ENCODE measurements at places on chromosomes 13 and 19.

DNA sequence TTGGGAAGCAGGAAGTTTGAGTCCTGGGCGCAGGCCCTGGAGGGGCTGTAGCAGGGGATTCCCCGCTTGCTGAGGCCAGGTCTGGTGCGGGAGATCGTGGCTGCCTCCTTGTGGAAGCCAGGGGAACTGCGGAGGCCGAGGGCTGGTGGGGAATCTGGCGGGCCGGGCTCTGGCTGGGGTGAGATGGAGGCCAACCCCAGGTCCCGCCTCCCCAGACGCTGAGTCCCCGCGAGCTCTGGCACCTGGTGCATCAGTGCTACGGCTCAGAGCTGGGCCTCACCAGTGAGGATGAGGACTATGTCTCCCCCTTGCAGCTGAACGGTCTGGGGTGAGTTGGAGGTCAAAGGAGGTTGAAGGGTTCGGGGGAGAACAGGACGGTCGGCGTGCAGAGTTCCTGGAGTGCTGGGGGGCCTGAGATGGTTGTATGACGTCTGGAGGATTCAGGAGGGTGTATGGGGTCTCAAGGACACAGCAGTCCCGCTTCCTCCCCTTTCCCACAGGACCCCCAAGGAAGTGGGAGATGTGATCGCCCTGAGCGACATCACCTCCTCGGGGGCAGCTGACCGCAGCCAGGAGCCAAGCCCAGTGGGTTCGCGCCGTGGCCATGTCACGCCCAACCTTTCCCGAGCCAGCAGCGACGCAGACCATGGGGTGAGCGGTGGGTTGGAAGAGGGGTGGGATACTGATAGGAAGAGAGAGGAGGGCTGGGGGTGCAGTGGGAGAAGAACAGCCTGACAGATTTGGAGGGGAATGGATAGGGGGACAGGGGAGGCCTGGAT, 13.1 kb downstream of the GRAMD1A start:
- no peak for DNase-seq

DNA sequence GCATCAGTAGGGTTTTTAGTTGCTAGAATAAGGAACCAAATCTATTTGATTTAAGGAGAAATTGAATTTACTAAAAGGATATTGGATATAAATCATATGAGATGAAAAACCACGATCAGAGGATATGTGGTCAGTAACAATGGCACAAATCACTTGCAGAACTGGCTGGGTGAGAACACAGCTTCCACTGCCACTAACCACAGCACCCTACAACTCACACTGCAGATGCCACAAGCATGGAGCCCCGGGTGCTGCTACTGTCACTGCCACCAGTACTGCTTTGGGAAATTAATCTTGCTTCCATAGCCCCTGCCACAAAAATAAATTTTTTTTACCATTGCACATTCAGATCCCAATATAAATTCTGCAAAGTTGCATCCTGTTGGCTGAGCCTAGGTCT, 40.6 kb upstream of the KLF12 start:
- no peak for DNase-seq

GRCh38 chr19:3692141-3693024, 7.9 kb downstream of the PIP5K1C start:
- no peak for DNase-seq

- no peak for DNase-seq
Measured at GRCh38 chr13:23671897-23672296, 101.7 kb downstream of the TNFRSF19 start.

GRCh38 chr19:10812902-10813404, 23.1 kb downstream of the TMED1 start:
- no peak for DNase-seq

DNA sequence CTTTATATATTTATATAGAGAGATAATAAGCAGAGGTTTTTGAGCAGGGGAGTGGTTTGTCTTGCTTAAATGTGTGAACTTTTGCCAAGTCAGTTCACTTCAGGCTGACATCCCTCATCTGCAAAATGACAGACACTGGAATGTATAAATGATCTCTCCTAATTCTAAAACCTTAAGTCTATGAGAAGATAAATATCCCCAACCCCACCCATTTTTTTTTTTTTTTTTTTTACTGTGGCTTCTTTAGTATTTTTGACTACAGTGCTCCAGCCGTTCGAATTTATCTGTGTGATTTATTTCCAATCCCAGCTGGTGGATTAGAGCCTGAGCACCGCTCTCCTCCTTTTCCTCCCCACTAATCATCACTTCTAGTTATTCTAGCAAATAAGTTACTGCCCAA, 234.8 kb downstream of the DACH1 start:
- DNase-seq: no peak

DNA sequence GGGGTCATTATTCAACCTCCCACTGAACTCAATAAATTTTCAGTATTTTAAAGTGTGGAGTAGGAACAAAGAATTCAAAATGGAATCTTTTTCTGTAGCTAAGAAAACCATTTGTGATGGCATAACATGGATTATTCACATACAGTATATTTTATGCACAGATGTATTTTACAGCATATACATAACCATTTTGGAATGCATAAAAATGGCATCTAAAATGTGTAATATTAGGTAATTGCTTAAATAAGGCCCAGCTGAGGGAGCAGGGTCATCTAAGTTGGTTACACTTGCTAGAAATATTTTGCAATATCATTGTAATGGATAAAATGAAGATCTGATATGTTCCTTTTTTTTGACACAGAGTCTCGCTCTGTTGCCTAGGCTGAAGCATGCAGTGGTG, 146.9 kb downstream of the LMO7 start:
- no peak for DNase-seq

DNA sequence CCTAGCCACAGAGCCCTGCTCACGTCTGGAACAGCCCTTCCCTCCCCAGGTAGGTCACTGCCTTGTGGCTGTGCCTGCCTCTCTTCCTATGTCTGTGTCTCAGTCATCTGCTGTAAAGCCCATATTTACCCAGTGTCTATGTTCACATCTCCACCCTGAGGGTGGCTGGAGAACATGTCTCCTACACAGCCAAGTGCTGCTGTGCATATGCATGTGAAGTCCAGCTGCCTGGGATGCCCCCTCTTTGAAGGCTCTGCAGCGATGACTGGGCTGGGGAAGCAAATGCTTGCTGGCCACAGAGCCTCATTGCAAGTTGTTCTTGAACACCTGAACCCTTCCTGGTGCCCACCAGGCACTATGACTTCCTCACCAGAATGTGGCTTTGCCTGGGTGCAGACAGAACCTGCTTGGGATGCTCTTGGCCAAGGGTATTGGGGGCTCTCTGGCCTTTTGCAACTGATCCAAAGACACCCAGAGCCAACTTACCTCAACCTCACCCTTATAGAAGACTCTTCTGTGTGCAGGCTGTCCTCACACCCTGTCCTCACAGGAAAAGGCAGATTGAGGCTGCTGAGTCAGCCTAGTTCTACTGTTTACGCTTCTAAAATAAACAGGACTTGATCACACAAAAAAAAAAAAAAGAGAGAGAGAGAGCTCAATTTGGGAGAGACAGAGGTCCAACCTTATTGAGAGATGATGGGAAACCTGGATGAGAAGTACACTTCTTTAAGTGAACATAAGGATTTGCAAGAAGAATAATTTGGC, 26.5 kb downstream of the MRPL57 start:
- no peak for DNase-seq
